ENCODE measurements at places on chromosomes 3 and 15.
A peak's percentile ranks its signal among the peaks of the same experiment; 100 is the strongest.

DNA sequence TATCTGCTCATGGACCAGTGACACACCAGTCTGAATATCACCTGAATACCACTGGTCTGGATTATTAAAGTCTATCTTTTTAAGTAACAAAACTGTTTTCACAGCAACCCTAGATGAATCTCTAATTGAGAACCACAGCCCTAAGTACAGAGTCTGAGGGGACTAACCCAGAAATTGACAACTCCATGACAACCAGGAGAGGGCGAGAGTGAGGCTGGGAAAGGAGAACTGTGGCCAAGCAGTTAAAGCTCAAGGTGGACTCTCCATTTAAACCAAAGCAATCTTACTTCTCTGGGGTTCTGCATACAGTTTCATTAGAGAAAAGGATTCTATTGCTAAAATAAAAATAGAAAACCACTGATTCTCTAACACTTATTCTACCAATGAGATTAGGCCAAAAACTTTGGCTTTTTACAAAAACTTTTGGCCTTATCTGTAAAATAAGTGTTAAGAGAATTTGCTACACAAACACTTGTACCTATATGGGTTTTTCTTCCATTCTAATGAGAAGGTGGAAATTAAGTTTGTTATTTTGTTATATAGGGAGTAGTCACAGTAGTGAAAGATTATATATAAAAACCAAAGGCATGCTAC is 11.4 kb downstream of the NEK10 start:
- DNase-seq, result peak; percentile 89

GRCh38 chr15:56207711-56208110 is 36.0 kb downstream of the RFX7 start:
- no peak for DNase-seq

- DNase-seq, result no peak
Observed at GRCh38 chr3:128452120-128452519, 14.6 kb downstream of the DNAJB8 start.

DNA sequence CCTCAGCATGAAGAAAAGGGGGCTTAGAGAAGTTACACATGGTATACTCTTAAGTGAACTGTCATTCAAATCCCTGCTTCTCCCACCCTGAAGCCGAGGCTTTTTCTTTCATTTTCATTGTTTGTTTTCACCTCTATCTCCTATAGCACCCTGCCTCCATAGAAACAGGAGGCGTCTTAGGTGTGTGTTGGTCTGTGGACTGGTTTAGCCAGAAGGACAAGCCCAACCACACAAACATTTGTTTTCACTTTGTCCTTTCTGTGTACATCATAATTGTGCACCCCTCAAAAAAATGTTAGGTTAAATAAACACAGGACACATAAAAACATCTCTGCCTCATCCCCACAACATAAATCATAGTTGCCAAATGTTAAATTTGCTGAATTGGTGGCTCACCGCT is 73.3 kb upstream of the UBE2E2 start:
- peak; percentile 36 for DNase-seq

DNA sequence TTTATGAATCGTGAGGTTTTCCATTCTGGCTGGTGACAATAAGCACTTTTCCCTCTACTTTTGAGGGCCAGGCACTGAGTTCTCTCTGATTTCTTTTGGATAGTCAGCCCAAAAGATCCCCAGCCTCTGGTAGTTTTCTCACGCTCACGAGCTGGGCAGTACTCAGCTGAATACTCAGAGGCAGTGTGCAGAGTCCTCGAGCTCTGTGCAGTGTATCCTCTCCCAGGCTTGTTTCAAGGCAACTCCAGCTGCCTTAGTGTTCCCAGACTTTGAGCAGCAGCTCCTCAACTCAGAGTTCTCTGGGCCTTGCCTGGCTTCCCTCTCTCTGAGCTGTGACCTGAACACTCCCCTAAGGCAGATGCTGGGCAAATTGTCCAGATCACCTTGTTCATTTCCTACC is 59.1 kb upstream of the IQSEC1 start:
- DNase-seq, result no peak

- no peak for DNase-seq
Observed at GRCh38 chr15:62565634-62566026, 400.5 kb upstream of the C2CD4B start.

GRCh38 chr3:100246999-100247398 is 13.8 kb upstream of the TBC1D23 start:
- no peak for DNase-seq

Measured in dermis blood vessel endothelial cell (primary cell).